NCI-H1092 (cell line): ENCODE measurements at places on chromosomes 11 and 22.

DNA sequence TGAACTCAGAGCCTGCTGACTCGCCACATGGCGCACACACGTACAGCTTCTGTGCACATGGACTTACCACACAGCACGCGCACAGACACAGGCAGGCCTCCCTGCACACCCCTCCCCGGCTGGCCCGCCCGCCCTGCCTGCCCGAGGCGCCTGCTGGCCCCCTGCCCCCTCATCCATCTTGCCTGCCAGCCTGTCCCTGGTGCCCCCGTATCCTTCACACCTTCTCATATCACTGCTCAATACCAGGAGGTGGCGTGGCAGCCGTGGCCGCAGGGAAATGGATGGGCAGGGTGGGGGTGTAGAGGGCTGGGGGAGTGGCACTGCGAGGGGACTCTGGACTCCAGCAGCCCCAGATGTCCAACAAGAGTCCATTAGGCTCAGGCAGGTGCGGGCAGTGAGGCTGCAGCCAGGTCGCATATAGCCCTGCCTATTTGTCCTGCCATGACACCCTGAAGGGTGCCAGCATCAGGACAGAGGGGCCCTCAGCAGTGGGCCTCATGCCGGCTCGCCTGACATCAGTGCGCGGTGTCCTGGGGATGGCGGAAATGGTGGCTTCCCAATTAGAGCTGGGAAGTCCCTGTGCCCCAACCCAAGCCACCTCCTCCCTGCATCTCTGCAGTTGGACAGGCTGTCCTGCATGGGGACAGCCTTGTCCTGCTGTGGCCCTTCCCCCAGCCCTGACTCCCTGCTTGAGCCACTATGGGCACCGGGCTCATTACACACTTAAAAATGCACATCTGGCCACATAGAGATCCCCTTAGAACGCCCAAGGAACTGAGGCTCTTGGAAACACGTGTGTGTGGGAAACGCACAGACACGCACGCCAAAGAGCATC, 2.0 kb upstream of the TBX10 start:
- no peak for DNase-seq

GRCh38 chr11:88194990-88195389, 19.7 kb upstream of the RAB38 start:
- no peak for DNase-seq

GRCh38 chr22:40407831-40408717, 37.7 kb downstream of the SGSM3 start:
- DNase-seq: no peak

DNA sequence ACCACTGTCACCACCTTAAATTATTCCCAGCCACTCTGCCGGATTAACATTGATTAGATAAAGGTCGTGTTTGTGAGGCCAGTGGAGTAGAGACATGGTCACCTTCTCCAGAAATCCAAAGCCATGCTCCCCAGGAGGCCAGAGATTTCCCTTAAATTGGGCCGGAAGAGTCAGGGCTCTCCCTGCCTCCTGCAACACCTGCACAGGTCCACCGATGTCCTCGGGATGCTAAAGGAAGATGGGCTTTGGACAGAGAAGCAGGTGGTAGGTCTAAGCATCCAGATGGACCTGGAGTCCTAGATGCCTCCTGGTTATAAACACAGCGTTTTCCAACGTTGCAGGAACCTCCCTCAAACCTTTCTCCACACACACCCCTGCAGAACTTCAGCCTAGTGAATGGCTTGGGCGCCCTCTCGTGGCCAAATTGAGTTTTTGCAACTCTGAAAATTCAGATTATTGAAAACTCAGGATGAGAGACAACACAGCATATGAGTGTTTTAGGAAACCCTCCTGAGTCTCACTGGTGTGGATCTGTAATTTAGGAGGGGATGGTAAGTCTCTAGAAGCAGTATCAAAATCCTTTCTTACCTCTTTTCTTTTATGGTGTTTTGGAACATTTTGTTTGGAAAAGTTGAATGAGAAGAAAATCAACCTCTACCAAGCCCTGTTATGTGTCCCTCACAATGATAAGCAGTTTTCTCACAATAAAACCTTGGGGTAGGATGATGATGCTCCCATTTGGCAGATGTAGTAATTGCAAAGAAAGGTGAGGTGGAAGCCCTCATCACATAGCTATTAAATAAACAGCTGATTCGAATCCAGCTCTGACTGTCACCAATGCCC, 109.6 kb downstream of the RRAS2 start:
- peak; percentile 18 for DNase-seq

DNA sequence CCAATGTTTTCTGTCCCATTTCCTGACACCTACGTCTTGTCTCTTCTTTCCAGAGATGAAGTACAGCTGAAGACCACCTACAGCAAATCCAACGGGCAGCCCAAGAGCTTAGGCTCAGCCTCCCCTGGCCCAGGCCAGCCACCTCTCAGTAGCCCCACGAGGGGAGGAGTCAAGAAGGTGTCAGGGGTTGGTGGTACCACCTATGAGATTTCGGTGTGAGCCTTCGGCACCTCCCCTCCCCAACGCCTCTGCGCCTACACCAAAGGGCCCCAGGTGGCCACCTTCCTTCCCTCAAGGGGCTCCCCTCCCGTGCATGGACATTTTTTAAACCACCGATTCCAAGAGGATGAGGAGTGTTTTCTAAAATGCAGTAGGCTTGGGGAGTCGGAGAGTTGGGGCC, 12.2 kb downstream of the MED19 start:
- no peak for DNase-seq

- no peak for DNase-seq
These were observed 51.8 kb downstream of the COMMD9 start for GRCh38 chr11:36237391-36237790.

DNA sequence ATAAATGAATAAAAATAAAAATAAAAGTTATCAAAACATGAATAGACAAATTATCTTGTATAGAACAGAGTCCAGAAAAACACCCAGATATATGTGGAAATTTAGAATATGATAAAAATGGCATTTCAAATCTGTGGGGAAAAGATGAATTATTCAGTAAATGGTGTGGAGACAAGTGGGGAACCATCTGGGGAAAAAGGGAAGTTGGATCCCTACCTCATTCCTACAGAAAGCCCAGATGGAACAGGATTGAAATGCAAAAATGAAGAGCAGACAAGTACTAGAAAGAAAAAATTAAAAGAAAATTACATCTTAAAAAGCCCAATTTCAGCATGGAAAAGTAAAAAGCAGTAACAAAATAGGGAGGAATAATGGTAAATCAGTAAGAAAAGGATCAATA, 8.1 kb upstream of the RASL10A start:
- no peak for DNase-seq

DNA sequence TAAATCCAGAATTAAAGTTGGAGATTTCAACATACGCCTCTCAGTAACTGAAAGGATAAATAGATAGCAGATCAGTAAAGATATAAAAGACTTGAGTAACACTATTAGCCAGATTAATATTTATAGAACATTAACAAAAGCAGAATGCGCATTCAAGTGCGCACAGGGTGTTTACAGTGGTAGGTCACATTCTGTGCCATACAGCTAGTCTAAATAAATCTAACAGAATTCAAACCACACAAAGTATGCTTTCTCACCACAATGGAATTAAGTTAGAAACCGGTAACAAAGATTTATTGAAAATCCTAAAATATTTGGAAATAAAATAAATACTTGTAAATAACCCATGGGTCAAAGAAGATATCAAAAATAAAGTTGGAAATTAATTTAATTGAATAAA, 341.0 kb downstream of the DYNC2H1 start:
- no peak for DNase-seq

GRCh38 chr11:64854534-64855502, 10.4 kb upstream of the CDC42BPG start:
- DNase-seq: no peak

DNA sequence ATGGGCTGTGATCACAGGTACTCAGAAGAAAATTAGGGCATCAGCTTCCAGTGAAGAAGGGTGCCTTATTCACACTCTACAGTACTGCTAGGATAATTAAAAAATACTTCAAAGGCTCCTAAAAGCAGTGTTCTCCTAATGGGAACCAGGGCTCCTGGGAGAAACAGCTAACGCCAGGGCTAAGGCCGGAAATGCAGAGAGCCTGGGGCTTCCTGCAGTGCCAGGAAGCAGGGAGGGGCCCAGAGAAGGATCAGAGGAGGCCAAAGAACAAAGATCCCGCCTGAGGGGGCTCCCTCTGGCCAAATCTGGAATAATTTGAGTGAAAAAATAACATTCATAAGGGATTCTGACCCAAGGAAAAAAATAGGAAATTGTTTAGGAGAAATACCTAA, 27.5 kb downstream of the TOLLIP start:
- no peak for DNase-seq

DNA sequence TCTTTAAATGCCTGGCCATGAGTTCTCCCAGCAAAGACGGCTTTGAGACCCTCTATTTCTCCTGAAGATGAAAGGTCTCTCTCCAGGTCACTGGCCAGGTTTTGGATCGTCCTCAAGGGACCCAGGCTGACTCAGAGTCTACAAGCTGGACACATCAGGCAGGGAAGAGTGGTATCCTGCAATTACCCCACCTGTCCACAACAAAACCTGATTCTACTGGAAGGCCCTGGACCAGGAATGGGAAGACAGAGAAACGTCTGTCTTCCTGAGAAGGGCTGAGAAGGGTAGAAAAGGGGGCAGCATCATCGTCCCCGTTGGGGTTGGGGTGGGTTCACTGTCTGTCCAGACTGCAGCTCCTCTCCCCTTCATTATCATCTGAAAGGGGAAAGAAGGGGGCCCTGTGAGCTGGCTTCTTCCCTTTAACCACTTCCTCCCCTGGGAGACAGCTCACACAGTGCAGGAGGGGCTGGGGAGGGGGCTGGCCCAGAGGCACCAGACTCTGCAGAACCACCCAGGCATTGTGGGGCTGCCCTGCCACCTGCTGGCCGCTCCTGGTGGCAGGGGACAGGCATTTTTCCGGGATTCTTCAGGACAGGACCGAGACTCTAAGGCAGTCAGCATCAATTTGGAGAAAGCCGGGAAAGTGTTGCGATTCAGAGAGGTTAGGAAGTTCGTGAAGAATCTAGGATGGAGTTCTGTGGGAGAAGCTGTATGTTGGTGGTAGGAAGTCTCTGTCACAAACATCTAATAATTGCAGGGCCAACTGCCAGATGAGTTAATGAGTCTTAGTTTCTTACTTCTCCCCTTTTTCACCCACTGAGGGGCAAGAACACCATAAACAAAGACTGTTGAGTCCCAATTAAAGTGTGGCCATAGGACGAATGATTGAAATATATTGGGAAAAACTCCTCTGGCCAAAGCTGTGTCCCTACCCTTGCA, 57.6 kb downstream of the SYN3 start:
- no peak for DNase-seq

GRCh38 chr11:100788561-100789295, 101.6 kb downstream of the ARHGAP42 start:
- DNase-seq: no peak

DNA sequence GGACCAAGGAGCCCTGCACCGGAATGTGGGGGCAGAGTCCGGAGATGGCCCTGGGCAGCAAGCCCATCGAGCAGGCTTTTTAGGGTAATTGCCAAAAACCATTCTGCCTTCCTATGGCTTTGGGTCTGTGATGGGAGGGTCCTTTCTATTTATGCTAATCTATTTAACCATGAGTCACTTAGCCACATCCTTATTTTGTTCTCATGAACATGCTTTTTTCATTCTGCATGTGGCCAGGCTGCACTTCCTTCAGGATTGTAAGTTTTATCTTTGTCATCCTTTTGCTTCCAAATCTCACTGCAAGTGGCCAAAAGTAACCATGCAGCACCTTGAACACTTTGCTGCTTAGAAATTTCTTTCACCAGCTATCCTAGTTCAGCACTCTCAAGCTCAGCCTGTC, 88.3 kb downstream of the EFCAB6 start:
- DNase-seq: no peak

- DNase-seq: no peak
These were observed 36.5 kb downstream of the APOL1 start for GRCh38 chr22:36289406-36289870.

GRCh38 chr11:38672445-38672844, 2074.4 kb upstream of the RAG2 start:
- DNase-seq: no peak

DNA sequence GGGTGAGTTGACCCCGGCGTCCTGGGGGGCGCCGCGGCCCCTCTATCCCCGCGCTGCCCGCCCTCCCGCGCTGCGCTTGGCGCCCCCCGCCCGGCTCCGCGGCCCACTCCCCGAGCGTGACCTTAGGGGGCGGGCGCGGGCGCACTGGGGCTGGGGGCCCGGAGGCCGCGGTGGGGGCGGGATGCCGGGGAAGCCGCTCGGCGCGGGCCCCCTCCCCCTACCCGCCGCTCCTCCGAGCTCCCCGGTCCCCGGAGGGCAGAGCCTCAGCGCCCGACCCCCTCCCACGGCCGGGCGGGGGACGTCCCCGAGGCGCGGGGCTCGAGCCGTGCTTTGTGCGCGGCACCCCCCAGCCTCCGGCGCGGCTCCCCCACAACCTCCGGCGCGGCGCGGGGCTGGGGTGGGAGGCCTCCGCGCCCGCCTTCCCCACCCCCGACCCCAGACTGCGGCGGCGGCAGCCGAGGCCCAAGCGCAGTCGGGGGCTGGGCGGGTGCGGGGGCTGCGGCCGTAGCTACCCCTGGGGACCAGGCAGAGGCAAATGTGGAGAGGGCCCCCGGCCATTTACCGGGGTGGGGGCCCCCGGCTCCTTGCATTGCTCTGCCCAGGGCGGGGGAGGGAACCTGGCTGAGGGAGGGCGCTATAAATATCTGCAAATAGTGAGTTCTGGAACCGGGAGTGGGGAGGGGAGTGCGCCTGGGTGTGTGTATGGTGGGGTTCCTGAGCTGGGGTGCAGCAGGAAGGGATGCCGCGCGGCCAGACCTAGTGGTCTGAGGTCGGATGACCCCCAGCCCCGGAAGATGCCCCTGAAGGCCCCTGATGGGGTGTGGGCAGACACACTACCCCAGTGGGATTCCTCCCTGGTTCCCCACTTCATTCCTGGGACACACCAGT, 988 bp downstream of the MGAT3 start:
- DNase-seq: no peak

GRCh38 chr22:20000246-20001081, 16.2 kb downstream of the ARVCF start:
- DNase-seq: no peak

GRCh38 chr11:90500922-90501568, 278.2 kb upstream of the CHORDC1 start:
- no peak for DNase-seq

GRCh38 chr11:30488304-30488998, 97.7 kb downstream of the MPPED2 start:
- DNase-seq: peak; percentile 80

- DNase-seq: no peak
These were observed 160.3 kb upstream of the SYT13 start for GRCh38 chr11:45446434-45446833.

GRCh38 chr11:72238492-72239312, 5.3 kb downstream of the PHOX2A start:
- DNase-seq: no peak
